Stimulated activated naive CD4-positive, alpha-beta T cell treated with Interleukin-2 at 50 U/mL for 16 hours (primary cell): ENCODE measurements at places on chromosomes 13 and 19.

- no peak for DNase-seq
Measured at GRCh38 chr19:7590256-7590655, 5.4 kb upstream of the CAMSAP3 start.

- no peak for DNase-seq
Measured at GRCh38 chr19:19696386-19696785, 27.7 kb downstream of the ZNF101 start.

DNA sequence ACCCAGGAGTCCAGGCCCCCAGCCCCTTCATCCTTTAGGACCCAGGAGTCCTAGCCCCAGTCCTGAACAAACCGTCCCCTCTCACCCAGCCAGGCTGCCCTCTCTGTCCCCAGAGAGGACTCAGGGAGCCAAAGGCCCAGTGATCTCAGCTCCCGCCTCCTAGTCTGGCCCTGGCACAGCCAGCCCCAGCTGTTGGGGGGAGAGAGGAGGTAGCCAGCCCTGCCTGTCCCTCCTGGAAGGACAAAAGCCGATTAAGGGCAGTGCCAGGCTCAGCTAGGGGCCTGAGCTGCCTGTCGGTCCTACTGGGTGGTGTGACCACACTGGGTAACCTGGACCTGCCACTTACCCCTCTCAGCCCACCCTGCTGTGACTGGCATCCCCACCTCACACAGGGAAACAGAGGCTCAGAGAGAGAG, 14.5 kb downstream of the LIPE start:
- DNase-seq = no peak

DNA sequence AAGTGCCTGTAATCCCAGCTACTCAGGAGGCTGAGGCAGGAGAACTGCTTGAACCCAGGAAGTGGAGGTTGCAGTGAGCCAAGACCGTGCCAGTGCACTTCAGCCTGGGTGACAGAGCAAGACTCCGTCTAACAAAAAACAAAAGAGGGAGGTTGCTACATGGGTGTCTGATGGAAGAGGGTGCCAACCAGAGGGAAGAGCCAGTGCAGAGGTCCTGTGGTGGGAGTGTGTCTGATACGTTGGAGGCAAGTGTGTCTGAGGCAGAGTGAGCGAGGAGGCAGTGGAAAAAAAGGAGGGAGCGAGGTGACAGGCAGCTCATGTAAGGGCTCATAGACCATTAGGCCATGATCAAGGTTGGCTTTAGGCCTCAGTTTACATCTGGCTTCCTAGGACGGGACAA, 6.8 kb downstream of the PDE4A start:
- no peak for DNase-seq

- DNase-seq = no peak
Measured at GRCh38 chr13:23183292-23183691, 2.5 kb downstream of the SGCG start.

DNA sequence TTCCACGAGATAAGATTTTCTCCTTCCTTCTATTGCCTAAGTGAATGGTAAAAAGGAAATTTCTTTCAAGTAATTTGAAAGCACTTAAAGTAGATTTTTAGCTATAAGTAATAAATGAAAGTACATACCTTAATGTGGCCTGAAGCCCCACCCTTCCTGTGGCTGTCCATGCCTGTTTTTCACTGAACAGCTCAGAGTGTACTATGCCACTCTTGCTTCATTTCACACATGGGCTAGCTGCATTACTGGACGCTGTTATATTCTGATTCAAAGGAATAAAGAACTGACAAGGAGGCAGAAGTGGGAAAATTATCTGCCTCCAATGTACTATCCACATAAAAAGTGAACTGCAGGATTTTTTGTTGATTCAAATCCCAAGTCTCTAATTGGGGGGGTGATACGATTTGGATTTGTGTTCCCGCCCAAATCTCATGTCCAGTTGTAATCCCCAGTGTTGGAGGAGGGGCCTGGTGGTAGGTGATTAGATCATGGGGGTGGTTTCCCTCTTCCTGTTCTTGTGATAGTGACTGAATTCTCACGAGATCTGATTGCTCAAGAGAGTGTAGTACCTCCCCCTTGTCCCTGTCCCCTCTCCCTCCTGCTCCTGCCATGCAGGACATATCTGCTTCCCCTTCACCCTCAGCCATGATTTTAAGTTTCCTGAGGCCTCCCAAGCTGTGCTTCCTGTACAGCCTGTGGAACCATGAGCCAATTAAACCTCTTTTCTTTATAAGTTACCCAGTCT, 154.7 kb upstream of the SGCG start:
- no peak for DNase-seq

DNA sequence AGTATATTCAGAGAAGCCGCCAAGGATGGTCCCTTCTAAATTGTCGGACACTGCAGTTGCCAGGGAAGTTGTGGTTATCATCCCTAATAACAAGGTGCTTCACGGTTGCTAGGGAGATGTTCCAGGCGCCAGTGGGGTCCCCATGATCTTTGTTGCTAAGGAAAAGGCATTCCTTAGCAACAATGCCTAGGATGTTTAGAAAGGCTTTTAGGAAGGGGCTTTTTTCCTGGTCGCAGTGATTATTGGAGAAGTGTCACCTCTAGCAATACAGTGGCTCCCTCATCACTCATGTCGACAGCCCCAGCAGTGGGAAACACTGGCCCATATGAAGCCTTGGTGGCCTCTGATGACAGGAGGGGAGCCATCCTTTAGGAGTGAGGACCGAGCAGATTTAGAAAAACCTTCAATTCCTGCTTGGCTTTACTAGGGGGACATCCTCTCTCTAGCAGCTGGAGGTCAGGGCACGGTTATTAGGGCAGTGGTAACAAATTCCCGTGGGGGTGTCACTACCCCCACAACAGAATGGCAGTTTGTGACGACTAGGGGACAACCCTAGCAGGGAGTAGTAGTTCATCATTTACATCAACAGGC, 6.4 kb upstream of the TMC4 start:
- no peak for DNase-seq
